ENCODE measurements at places on chromosomes 16 and 17.

DNA sequence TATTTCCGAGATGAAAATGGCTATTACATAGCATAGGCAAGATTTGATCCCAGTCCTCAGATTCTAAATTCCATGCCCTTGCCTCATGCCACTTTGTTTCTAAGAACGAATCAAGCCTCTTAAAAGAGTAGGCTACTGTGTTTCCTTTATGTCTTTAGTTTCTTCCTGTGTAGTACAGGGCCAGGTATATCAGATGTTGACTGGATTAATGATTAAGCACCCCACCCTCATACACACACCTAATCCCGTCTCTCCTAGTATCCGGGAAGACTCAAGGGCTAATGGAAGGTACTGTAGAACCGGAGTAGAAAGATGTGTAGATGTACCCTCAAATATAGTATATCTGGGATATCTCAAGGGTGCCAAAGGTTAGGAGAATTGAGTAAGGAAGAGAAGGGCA is 6.7 kb downstream of the TOM1L1 start:
- DNase-seq, result no peak

GRCh38 chr17:5014357-5014756 is 16.6 kb downstream of the KIF1C start:
- no peak for DNase-seq

GRCh38 chr17:14004927-14005620 is 64.2 kb upstream of the COX10 start:
- DNase-seq, result peak; percentile 21

GRCh38 chr16:75868636-75869632 is 142.6 kb upstream of the CPHXL start:
- DNase-seq, result no peak

GRCh38 chr16:54431997-54432896 is 145.7 kb upstream of the IRX3 start:
- no peak for DNase-seq

DNA sequence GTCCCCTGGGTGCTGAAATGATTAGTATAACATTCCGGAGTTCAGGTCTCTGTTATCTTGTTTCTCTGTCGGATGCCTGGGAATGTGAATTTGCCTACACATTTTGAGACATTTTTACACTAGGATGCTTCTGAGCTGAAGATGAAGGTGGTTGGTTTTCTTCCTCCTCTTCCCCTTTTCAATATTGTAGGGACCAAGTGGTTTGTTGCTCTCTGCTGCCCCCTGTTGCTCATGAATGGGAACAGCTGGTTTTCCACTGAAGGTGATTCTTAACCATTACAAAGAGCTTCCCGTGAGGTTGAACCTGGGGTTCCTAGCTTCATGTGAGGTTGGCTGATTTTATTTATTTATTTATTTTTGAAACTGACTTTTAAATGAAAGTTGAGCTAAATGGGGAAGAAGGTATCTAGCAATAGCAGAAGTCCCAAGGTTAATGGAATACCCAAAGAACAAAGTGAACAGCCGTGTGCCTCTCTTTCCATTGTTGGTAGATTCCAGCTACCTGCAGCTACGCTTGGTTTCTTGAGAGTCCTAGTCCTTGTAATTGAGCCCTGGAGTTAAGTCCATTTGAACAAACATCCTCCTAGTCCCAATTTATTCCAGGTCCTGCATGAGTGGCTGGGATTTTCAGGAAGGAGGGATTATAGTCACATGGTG is 983.9 kb upstream of the EEF2KMT start:
- no peak for DNase-seq

- no peak for DNase-seq
These were observed 8.6 kb downstream of the DOK4 start for GRCh38 chr16:57477531-57478202.

DNA sequence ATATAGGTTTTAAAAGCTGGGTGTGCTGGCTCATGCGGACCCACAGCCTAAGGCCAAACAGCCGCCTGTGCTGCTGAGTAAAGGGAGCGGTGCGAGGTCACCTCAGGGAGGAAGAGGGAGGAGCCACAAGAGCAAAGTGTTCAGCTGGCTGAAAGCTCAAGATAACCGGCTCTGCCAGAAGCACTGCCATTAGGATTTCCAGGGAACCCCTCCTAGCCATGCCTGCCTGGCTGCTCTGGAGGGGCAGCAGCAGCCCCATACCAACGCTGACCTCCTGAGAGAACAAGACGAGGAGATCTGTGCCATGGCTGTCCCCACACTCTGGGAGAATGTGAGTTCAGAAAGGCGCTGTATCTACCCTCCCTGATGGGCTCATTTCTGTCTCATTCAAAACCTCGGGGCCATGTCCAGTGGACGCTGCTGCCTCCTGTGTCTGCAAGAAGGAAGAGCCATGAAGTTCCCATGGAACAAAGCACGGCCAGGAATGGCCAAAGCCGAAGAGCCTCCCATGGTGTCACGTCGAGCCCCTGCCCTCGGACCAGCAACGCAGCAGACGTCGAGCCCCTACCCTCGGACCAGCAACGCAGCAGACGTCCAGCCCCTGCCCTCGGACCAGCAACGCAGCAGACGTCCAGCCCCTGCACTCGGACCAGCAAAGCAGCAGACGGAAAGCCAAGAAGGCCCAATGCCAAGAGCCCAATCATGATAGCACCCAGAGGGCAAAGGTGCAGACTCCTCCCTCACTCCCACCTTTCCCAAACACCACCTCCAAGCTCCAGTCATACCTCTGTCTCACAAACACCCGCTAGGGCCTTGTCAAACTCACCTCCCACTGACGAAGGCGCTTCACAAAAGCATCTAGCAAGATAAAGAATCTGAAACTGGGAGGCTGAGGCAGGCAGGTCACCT is 107.0 kb downstream of the ANKRD11 start:
- DNase-seq, result no peak

DNA sequence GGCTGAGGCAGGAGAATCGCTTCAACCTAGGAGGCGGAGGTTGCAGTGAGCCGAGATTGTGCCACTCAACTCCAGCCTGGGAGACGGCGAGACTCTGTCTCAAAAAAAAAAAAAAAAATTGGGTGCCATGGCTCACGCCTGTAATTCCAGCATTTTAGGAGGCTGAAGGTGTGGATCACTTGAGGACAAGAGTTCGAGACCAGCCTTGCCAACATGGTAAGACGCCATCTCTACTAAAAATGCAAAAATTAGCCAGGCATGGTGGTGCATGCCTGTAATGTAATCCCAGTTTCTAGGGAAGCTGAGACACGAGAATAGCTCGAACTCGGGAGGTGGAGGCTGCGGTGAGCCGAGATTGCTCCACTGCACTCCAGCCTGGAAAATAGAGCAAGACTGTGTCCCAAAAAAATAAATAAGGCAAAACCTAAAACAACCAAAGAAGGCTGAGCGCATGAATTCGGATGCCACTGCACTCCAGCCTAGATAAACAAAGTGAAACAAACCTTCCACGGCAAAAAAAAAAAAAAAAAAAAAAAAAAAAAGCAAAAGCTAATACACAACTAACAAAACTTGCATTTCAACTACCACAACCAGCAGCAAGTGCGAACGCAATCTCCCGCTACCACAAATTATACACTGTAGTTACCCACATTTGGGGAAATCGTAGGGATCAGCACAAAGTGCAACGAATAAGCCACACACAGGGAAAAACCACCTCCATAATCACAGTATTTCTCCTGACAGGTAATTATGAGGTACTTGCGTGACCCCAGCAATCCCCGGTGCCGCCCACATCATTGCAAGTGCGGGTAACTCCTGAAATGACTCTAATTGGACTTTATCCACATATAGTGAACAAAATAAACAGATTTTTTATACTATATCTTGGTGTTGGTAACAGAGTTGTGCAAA is 25.6 kb downstream of the TEX14 start:
- DNase-seq, result peak; percentile 69

- no peak for DNase-seq
These were observed 183.4 kb downstream of the IRX3 start for GRCh38 chr16:54102888-54103866.

DNA sequence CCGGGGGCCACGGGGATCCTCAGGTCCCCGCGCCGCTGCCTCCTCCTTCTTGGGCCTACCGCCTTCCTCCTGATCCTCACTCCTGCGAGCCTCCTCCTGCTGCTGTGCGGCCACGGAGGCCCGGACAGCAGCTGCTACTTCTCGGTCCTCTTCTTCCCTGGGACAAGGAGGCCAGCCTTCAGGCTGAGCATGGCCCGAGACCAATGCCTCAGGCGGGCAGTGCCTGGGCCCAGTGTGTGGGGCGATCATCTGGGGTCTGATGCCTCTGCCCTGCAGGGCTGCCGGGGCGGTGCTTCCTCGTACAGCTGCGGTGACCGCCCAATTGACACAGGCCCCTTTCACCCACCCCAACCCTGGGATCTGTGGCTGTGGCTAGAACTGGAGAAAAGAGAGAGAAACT is 8.6 kb downstream of the ZNF598 start:
- no peak for DNase-seq

DNA sequence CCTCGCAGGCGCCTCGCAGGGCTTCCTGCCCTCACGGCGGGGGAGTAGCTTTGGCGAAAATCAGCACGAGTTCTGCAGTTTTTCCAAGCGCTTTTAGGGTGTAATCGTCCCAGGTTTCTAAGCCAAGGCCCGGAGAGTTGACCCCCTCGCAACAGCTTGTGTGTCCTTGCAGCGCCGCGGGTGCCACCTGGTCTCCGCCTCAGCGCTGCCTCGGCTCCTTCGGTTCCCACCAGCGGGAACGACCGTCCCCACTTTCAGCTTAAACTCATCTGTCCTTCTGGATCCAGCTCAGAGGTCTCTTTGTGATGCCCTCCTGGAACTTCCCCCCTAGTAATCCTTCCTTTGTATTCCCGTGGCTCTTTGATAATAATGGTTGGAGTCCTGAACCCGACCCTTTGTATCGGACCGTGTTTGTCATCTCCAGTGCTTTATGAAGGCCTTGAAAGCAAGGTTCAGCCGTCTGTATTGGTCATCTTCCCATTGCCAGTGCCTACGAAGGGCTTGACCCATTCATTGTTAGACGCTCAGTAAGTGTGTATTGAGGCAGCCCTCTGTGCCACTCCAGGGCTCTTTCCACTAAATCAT is 858 bp upstream of the SMARCE1 start:
- DNase-seq, result no peak

GRCh38 chr17:1736348-1737281 is 6.1 kb upstream of the SERPINF2 start:
- DNase-seq, result no peak
